ENCODE measurements at places on chromosomes 13 and 19.
A peak's percentile ranks its signal among the peaks of the same experiment; 100 is the strongest.

GRCh38 chr13:109985871-109986450, 199.6 kb upstream of the IRS2 start:
- no peak for DNase-seq

DNA sequence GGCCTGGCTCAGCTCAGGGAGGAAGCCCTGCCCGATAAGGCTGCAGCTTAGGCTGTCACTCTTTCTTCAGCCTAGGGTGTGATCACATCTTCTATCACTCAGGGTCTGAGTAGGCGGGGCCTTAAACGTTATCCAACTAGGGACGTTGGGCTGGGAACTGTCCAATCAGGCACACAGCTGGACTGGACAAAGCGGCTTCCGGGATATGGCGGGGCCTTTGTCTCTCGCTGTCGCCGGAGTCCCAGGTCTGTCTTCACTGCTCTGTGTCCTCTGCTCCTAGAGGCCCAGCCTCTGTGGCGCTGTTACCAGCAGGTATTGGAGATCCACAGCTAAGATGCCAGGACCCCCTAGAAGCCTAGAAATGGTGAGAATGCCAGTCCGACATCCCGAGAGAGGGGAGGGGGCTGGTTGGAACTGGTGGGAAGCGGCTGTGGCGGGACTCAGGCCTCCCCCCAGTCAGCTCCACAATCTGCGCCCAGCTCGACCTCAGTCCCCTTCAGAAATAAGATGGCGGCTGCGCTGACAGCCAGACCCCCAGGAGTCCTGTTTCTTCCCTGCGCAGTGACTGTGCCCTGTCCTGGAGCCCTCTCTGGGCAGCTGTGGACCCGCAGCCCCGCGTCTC, at the start of gene ZNF254:
TSS of gene ZNF254 (plus strand) at position 214 of the 622 bp plus-strand sequence. CDS start at position 335, 121 bp downstream.
- peak; percentile 56 for DNase-seq

DNA sequence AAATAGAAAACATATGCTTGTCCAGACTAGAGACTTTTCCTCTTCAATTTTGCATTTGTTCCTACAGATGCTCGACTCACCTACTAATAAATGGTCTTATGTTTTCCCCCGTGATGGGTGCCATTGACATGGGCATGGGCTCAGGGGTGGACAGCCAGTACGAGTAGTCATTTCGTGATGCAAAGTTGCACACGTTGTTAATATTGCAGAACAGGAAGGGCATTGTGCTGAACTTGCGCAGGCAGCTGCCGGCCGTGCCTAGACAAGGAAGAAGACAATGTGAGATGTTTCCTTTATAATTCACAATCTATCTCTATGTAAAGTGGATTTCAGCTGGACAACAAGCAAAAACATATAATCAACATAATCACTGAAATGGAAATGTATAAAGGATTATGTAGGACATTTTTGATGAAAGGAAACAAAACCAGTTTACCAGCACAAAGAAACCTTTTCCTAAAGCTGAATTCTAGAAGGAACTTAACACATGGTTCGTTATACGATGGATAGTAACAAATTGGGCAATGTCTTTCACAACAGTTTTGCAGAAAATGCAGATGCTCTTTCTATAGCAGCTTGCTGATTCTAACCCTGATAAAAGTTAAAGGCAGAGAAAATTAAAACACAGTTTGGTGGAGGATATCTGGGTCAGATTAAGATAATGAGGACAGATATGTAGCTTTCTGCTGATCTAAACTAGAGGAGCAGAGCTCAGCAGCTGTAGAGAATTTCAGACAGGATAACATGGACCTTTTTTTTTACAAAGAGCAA, 145.7 kb downstream of the COL4A1 start:
- DNase-seq = no peak

GRCh38 chr19:55619286-55619685, 5.1 kb downstream of the ZNF784 start:
- no peak for DNase-seq

DNA sequence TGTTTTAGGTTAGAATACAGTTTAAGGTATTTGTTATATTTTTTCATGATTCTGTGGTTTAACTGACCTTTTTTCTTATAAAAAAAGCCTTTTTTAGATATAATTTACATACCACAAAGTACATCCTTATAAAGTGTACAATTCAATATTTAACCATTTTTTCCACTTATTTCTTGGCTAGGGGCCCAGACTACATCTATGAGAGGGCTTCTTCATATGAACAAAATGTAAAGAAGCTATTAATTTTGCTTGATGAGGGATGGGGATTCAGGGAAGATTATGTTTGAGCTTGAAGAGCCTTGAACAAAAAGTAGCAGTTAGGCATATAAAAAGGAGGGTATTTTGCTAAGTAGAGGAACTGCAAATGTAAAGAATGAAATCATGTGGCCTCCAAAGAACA, 2.2 kb downstream of the CCDC122 start:
- DNase-seq = no peak

DNA sequence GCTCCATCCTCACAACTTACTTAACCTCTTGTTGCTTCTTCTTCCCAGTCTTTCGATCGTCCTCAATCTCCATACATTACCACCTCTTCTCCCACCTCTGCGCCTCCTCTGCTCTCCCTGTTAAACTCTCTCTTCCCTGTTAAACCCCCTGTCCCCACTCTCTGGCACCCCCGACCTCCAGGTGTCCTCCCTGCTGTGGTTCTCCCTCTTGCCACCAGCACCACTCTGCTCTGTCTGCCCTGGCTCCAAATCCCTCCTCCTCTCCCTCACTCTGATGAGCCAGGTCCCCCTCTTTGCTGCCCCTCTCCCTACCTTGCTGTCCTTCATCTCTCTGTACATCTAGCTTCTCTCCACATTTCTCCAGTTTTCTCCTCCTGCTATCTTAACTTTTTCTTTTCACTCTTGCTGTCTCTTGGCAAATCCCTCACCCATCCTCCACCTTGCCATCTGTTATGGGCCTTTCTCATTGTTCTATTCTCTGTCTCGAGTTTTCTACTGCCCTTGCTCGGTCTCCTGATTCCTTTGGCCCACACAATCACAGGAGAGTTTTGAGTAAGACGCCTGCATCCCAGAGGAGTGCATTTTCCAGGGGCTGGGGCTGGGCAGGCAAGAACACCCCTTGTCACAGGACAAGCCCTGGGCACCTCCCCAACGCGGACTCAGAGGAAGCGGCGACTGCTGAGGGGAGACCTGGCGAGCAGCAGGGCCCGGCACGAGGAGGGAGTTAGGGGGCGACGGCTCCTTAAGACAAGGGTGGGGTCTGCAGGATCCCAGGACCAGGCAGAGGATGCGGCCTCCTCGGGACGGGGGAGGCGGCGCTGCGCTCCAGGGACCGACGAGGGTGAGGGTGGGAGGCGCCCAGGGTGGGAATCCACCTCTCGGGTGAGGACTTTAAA, 21.4 kb upstream of the ERVV-1 start:
- no peak for DNase-seq

GRCh38 chr13:106197496-106197895, 338.0 kb downstream of the EFNB2 start:
- no peak for DNase-seq

DNA sequence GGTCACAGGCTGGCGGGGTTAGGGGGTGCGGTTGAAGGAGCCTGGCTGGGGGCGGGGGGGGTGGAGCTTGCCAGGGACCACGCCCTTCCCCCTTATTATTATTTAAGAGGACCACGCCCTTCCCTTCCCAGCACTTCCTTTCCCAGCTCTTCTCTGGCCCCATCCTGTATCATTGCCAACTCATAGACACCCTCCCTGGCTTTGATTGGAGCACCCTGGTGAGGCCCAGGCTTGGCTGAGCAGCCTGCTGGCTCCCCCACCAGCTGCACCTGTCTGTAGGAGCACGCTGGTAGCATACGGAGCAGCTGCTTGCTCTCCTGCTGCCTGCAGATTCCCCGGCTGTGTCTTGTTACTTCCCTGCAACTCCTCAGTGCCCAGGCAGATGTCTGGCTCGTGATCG, 62.5 kb upstream of the PDX1 start:
- no peak for DNase-seq

GRCh38 chr13:40171566-40171965, 494.9 kb downstream of the FOXO1 start:
- no peak for DNase-seq

- DNase-seq = no peak
Measured at GRCh38 chr13:21256351-21256761, 79.9 kb downstream of the MRPL57 start.

DNA sequence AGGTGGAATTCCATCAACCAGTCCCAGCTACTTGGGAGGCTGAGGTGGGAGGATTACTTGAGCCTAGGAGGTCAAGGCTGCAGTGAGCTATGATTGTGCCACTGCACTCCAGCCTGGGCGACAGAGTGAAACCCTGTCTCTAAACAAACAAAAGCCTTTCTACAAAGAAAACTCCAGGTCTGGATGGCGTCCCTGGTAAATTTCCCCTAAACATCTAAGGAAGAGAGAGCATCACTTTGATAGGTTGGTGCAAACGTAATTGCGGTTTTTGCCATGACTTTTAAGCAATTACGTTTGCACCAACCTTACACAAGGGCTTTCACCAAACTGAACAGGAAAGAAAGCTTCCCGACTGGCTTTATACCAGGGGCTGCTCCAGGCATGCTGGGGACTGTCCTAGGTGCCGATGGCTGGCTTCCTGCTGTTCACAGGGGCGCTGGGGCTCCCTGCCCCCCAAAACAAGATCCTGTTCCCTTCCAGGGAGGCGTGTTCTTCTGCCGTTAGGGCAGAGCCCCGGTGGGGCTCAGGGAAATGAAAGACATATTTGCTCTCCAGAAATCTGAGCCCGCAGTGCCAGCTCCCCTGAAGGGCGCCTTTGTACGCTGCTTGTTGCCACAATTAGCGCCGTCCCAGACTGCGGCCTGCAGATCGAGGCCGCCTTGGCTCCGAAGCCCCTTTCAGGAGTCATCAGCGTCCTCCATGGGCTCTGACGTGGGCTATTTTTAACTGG, 38.7 kb upstream of the KLF2 start:
- DNase-seq = no peak

DNA sequence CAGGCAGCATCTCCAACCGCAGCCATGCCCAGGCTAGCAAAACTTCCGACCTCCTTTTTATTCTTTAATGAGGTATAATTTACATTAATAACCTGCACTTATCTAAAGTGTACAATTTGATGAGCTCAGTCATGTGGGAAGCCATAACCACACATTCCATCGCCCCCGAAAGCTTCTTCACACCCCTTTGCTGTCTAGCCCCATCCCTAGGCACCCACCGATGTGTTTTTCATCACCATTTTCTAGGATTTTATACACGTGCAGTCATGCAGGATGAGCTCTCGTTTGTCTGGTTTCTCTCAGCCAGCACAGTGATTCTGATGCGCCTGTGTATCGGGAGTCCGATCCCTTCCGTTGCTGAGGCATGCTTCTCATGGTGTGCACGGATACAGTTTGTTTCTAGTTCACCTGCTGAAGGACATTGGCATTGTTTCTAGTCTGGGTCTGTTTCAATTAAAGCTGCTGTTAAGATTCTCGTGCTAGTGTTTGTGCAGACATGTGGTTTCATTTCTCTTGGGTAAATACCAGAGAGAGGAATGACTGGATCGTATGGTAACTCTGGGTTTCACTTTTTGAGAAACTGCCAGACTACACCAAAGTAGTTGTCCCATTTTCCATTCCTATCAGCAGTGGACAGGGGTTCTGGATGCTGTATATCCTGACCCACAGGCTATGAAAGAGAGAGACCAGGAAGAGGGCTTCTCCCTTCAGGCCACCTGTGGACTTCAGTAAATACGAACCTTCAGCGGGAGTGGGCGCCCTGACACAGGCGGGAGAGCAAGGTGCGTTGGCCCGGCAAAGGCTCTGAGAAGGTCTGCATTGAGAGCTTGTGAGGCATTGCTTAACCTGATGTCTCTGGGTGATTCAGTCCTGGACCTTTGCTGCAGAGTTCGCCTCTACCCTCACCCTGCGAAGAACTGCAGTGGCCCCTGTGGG, 4.9 kb downstream of the AP1M1 start:
- DNase-seq = no peak

DNA sequence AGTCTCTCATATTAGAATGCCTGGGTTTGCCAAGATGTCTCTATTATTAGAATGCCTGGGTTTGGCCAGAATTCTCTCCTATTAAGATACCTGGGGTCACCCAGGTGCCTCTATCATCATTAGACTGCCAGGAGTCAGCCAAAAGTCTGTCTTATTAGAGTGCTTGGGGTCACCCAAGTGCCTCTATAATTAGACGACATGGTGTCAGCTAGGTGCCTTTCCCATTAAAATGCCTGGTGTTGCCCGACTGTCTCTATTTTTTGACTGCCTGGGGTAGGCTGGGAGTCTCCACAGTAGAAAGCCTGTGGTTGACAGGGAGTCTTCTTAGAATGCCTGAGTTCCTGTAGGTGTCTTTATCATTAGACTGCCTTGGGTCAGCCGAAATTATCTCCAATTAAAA, 1536.6 kb downstream of the UQCRFS1 start:
- no peak for DNase-seq

DNA sequence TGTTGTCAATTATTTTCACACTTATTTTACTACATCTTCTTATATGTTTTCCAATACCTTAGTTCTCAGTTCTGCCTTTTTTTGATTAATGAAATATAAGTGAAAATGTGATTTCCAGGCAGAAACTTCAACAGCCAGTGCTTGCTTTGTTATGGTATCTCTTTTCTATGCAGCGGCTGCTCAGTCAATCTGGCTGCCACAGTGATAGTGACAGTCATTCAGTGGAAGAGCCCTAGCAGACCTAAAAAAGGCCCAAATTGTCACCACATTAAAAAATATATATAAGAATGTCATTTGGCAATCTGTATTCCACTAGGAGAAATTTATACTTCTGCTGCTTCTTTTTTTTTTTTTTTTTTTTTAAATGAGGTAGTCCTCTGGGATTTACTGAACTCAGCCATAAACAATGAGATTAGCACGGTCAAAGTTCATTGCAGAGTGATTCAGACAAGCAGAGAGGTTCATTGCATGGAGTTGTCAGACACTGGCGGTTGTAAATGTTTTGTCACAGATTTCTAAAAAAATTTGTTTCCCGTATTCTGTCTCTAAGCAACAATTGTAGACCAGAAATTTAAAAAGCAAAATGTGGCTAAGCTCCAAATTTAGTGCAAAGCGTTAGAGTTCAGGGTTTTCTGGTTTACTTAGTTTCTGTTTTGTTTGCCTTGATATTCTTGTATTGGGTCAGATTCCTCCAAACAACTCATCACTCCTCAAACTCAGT, 94.7 kb upstream of the PRR20A start:
- DNase-seq = no peak

DNA sequence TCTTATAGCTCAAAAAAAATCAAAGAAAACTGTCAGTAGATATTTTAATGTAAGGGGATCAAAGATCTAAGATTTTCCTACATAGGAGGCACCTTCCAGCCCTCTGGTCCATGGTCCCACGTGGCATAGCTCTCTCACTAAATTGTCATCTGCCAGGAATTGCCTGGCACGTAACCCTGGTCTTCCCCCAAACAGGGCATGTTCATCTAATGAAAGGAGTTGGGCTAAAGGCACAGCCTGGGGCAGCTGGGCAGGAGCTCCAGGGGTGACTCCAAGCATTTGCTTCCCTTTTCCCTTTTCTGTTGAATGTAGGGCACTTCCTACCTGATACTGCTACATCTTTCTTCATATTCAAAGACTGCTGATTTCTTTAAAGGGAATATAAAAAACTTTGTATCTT, 148.7 kb downstream of the COL4A1 start:
- DNase-seq = no peak

Data from stimulated activated CD8-positive, alpha-beta memory T cell treated with anti-CD3 and anti-CD28 coated beads, Interleukin-4, amount 100 ng/mL, for 4 hours (primary cell).